CD4-positive, alpha-beta T cell (primary cell): ENCODE measurements at places on chromosomes 7 and 10. TPM values are rescaled to one million over a fixed set of nuclear protein-coding genes. Genes with fewer than 3 reads are reported as not detected.

PANK1 gene
- total RNA-seq: 0.55 TPM

AGMO gene
- total RNA-seq: not detected

ACADSB gene
- 16.6 TPM for total RNA-seq

DNA sequence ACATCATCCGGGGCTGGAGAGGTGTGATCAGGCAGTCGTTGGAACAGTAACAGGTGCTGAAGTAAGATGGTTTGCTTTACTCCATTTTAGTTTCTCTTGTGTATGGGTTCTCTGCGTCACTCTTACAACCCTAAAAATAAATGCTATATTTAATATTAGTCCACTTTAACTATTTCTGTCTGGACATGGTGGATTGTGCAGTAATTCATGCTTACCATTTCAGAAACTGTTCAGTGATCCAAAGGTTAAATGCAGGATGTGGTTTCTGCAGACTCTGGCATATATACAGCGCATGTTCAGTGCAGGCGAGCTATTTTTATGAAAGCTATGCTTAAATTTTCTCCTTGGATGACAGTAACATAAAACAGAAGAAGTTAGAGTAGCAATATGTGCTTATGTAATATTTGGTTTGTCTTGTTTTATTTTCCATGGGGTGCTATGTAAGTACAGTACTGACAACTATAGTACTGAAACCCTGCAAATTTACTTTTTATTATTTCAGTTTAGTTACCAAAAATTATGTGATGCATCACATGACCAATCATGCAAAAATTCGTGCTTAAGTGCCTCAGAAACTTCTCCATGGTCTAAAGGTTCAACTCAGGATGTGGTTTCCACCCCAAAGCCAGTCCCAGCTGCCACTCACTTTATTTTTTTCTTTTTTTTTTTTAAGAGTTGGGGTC lies 46.6 kb upstream of the GRID1 start:
- DNase-seq: no peak

CNPY1 gene
- total RNA-seq: not detected

PSAP gene
- total RNA-seq: 206 TPM

SFRP4 gene
- total RNA-seq: not detected

ELFN1 gene
- not detected for total RNA-seq

GRCh38 chr10:84783386-84783785 lies 455.0 kb downstream of the CCSER2 start:
- DNase-seq: no peak

CALML3 gene
- total RNA-seq: not detected

CRCP gene
- 29.4 TPM for total RNA-seq

GRCh38 chr7:125099519-125099918 lies 169.9 kb upstream of the POT1 start:
- no peak for DNase-seq

TECPR1 gene
- 85.9 TPM for total RNA-seq

DNA sequence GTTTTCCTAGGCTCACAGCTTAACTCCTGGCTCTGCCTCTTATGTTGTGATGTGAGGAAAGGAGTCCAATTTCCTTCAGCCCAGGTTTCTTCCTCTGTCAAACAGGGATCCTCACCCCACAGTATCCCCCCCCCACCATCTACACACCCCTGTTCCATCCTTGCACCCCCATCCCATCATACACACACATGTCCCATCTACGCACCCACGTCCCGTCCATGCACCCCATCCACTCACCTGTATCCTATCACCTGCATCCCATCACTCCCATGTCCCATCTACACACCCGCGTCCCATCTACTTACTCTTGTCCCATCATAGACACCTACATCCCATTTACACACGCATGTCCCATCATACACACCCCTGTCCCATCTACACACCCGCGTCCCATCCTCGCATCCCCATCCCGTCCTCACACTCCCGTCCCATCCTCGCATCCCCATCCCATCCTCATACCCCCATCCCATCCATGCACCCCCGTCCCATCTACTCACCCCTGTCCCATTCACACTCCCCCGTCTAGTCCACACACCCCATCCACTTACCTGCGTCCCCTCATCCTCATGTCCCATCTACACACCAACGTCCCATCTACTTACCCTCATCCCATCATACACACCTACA lies 117.3 kb downstream of the TRRAP start:
- no peak for DNase-seq

DNA sequence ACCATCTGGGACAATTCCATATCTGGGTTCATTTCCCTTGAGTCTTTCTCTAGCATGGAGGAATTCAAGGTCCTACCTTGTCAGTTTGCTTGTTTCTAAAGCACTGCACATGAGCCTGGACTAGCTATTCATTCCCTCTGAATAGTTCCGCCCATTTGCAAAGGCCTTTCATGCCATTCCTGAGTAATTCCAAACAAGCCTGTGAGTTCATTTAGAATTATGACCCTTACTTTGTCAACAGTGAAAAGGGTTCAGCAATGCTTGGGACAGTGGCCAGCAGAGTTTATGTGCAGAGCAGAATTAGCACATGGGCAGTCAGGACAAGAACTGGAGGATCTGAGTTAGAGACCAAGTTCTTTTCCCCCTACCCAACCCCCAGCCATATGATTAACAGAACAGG lies 27.9 kb upstream of the CRTAC1 start:
- DNase-seq: no peak

SLC18A2 gene
- total RNA-seq: 0.92 TPM

DNA sequence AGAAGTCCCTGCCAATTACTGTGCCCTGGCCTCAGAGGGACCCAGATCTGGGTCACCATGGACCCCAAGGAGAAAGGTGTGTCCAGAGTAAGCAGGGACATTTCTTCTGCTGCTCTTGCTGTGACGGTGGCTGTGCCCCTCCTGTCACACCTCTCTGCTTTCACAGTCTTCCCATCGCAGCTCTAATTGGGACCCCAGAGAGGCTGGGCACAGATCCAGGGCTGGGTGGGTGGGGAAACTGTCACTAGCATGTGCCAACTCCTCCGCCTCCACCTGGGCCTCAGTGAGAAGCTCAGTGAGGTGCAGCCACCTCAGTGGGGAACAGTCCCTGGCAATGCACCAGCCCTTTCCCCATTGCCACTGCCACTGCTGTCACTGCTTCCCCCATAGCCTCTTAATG lies 37.3 kb upstream of the ADCYAP1R1 start:
- DNase-seq: no peak

- DNase-seq: no peak
These were observed at the start of gene DOCK1 for GRCh38 chr10:126904818-126905701. Gene DOCK1 (plus strand): TSS chr10:126905428. CDS start chr10:126905518, 90 bp downstream.

DNA sequence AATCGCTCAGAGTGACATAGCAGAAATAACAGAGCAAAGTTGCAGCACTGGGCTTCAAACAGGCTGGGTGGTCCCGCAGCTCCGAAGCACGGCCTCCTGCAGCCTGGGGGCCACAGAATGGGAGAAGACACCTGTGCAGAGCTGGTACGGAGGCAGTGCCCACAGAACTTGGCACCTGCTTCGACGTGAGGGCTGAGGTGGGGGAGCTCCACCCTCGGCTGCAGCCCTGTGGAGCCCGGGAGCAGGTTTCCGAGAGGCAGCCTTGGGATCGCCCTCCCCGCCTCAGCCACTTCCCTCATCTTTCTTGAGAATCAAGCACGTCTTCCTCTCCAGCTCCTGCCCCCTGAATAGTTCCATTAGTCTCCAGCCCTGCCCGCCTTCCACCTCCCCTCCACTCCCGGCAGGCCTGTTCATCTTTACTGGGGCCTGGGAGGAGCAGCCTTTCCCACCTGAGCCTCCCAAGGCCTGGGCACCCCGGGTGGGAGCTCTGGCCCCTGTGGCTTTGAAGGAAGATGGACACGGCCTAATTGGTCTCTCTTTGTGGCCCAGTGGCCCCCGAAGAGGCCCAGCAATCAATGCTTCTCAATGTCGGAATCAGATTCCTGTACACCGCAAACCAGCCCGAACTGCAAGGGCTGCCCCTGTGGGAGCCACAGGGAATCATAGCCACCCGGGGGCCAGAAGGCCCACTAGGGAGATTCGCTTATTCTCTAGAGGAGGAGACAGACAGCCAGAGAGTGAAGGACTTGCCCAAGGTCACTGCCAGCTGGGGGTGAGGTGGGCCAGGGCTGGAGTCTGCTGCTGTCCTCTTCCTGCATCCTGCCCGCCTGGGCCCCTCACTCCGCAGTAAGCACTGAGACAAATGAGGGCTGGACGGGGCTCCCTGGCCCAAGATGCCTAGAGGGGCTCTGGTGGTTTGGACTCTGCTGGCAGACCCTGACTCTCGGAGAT lies 17.0 kb upstream of the PCBD1 start:
- no peak for DNase-seq

- DNase-seq: no peak
These were observed 24.4 kb upstream of the FIGNL1 start for GRCh38 chr7:50474382-50475160.

DNA sequence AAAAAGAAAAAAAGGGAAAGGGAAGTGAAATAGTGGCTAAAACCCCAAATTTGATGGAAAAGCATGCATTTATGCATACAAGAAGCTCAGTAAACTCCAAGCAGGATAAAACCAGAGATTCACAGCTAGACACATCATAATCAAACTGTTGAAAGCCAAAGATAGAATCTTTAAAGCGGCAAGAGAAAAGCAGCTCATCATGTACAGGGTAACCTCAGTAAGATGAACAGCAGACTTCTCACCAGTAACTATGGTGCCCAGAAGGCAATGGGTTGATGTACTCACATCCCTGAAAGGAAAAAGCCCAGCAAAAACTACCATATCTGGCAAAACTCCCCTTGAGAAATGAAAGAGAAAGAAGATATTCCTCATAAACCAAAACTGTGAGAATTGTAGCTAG lies 60.4 kb downstream of the TPST1 start:
- DNase-seq: no peak

- DNase-seq: no peak
These were observed 1042.1 kb downstream of the TYW1 start for GRCh38 chr7:68038621-68039314.

C10orf62 gene
- not detected for total RNA-seq

GRCh38 chr10:49115015-49115795 lies at the start of gene VSTM4:
Gene VSTM4 (minus strand): TSS chr10:49115522. CDS start chr10:49115485, 37 bp downstream.
- no peak for DNase-seq

GRCh38 chr7:112212571-112212970 lies 6.1 kb downstream of the ZNF277 start:
- DNase-seq: no peak

HYAL4 gene
- total RNA-seq: not detected
